ENCODE measurements at places on chromosomes 1 and 21.

- DNase-seq, result no peak
These were observed 60.7 kb downstream of the CDC14A start for GRCh38 chr1:100413035-100413434.

DNA sequence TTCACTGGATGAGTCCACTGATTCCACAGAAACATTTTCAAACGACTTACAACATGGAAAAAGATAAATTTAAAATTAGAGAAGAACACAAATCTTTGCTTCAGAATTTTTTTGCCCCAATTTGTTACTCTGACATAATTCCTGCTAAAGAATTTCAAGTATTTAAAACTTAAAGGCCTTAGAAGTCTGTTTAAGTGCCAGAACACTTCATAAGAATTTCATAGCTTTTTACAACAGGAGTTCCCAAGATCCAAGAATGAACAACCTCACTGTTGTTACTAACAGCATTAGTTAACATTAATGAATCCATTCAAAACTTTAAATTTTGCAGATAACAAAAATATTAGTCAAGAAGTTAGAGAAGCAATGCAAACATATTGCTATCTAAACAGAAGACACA, 31.7 kb downstream of the ARHGAP29 start:
- DNase-seq, result no peak

GRCh38 chr1:167587872-167588271, 34.3 kb upstream of the CREG1 start:
- DNase-seq, result no peak

DNA sequence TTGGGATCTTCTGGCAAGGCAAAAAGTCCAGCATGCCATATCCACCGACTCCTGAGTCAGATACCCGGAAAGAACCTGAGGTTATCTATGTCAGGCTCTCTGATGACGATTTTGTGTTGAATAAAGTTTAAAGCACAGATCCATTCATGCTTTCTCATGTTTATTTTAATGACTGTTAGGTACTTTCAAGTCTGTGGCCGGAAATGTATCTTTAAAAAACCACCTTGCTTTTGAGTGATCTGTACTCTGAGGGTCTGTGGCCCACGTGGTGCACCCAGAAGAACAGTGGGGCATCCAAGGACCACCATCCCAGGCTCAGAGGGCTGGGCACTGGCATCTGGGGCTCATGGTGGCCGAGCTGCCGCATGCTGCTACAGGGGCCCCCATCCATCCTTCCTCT, 30.1 kb upstream of the VASH2 start:
- DNase-seq, result no peak

DNA sequence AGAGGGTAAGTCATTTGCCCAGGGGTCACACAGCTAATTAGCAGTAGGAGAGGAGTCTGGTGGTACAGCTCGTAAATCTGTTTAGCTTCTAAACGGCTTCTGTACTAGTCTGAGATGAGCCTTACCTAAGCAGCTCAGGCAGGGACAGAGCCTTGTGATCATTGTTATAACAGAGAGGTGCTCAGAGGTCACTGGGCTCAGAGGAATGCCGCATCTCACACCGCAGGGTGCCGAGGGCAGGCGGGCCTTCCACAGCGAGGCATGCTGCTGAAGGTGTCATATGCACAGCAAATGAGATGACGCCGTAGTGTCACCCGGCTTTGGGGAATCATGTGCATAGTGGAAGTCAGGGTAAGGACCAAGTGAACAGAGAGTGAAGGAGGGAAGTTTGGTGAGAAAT, 305.2 kb upstream of the FMN2 start:
- no peak for DNase-seq

- no peak for DNase-seq
These were observed 1.2 kb downstream of the GPR52 start for GRCh38 chr1:174448974-174449373.

- DNase-seq, result no peak
These were observed 16.3 kb upstream of the FOXE3 start for GRCh38 chr1:47399846-47400155.

DNA sequence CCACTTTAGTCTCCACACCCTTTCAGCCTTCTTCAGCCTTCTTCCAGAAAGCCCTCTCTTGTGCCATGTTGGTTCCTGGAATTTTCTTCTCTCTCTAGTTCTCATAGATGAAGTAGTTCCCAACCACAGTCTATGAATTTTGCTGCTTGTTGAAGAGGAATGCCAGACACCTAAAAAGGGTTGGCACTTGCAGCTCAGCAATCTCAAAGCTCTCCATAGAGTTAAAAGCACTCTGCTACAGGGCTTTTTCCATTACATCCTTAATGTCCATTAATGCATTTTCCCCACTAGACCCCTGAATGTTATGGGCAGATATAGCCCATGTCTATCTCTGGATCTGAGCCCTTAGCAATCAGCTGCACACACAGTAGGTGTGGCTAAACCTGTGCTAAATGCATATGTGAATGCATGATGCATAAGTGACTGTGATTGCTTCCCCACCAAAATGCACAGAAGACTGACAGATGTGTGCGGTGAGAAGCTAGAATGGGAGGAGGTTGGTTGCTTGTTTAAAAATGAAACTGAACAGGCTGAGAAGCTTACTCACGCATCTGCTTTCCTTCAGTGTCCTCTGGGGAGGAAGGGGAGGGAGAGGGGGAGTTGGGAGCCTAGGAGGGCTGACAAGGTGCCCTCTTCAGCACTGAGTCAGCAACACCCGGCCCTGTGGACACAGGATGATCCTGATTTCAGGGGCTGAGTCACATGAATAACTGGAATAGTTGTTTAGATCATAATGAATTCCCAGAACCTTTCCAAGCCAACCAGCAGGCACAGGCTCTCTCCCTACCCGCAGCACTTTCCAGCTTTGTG, 146.1 kb upstream of the FGGY start:
- peak; percentile 91 for DNase-seq

DNA sequence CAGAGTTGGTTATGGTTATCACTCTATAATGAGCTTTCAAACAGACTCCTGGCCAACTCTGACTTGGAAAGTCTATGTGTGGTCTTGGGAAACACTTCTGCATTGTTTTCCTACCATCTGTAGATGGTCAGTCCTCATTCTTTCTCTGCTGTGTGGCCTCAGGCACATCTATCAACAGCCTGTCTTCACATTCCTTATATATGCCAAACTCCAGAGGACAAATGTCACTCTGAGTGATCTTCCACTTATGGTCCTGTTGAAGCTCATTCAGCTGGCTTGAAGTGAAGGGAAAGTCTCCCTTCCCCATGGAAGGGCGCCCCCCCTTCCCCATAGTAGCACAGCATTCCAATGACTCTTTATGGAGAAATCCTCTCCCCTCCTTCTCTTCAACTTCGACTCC, 58.7 kb downstream of the VANGL2 start:
- no peak for DNase-seq

DNA sequence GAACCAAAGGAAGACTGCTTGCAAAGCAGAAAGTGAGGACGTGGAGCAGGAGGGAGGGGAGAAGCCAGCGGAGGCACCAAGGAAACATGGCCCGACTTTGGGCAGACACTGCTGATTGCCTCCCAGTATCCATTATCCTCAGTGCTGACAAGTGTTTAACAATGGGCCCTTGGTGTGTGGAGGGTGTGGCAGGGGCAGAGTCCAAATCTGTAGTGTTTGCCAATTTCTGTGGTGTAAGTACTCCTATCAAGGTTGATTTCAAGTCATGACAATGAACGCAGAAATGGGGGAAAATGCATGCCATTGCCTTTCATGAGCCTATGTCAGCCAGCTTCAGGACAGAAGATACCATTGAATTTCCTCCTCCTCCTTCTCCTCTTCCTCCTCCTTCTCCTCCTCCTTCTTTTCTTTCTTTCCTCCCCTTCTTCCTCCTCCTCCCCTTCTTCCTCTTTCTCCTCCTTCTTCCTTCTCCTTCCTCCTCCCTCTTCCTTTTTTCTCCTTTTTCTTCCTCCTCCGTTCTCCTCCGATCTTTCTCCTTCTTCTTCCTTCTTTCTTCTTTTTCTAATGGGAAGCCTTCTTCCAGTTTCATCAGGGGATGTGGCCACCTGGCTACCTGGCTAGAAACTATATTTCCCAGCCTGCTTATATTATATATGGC, 10.3 kb upstream of the PHC2 start:
- DNase-seq, result no peak

GRCh38 chr1:155169541-155169940, 3.6 kb downstream of the KRTCAP2 start:
- no peak for DNase-seq

DNA sequence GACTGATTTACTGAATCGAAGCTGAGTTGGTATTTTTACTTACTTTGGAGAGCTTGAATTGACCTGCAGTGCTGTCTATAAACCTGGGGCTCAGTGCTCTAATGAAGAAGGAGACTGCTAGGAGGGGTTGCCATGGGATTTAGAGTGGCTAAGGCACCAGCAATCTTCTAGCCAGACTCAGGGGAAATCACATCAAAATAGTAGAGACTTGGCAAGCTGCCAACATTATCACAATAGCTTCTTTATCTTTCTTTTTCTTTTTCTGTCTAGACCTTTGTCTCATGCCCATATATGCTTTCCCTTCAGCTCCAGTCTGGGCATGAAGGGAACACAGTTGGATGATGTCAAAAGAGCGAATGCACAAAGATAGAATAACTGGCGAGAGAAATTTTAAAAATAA, 301.1 kb upstream of the DPYD start:
- DNase-seq, result no peak

DNA sequence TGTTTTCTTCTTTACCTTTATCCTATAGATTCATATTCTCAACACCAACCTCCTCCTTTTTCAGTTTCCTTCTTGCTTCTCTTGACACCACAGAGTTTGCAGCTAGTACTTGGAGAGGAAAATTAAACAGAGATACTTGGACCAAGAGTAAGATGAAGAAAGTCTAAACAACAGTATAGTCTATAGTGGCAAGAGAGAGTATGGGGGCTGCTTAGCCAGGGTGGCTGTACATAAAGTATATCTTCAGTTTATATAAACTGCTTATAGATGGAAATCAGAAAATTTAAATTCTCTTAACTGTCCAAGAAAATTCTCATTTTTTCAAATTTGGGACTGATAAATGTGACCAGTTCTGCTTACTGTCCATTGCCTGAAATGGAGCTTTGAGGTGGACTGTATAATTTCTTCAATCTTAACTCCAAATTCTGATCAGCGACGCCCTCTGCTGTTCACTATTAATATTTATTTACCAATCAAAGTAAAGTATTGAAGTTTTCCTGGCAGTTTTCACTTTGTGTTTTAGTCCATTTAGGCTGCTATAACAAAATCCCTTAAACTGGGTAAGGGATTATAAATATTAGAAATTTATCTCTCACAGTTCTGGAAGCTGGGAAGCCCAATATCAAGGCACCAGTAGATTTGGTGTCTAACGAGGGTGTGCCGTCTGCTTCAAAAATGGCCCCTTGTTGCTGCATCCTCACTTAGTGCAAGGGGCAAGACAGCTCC, 14.8 kb upstream of the METTL18 start:
- no peak for DNase-seq

DNA sequence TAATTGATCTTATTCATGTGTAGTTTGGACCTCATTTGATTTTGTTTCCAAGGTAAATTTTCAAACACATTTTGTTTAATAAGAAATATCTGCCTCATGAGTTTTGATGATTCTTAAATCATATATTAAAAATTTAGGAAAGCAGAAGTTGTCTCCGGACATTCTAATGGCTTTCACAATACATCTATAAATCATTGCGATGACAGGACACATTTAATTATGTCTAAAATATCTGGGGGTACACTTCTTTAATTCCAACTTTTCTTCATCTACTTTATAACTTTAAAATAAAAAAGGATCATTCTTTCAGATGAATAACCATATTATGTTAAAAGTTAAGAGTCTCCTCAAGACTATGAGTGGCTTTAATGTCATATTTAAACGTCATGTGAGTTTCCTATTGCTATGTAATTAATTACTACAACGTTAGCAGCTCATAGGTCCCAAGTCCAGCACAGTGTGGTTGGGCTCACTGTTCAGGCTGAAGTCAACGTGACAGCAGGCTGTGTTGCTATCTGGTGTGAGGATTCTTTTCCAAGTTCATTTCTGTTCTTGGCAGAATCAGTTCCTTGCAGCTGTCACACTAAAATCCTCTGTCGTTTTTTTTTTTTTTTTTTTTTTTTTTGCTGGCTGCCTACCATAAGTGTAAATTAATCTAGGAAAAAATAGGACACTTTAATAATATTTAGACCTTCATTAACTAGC, 893.5 kb downstream of the LTN1 start:
- no peak for DNase-seq

DNA sequence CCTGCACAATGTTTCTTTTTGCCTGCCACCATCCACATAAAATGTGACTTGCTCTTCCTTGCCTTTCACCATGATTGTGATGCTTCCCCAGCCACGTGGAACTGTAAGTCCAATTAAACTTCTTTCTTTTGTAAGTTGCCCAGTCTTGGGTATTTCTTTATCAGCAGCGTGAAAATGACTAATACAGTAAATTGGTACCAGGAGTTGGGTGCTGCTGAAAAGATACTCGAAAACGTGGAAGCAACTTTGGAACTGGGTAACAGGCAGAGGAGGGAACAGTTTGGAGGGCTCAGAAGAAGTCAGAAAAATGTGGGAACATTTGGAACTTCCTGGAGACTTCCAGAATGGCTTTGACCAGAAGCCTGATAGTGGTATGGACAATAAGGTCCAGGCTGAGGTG, 425.3 kb downstream of the GPATCH2 start:
- DNase-seq, result no peak

DNA sequence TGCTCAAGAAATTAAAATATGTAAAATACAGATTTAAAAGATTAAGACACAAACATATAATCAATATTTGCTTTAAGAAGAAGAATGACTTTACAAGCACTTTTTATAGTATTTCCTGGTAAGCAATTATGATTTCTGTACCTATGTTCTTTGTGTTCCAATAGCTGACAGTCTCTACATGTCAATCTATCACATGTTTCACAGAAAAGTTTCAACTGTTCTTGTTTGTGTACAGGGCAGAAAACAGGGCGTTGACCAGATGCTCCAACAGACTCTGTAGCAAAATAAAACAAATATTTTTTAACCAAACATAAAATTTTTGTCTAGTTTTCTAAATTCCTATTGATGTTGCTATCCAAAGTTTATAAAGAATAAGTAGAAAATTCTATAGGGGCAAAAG, 48.0 kb downstream of the TRIM33 start:
- DNase-seq, result no peak

DNA sequence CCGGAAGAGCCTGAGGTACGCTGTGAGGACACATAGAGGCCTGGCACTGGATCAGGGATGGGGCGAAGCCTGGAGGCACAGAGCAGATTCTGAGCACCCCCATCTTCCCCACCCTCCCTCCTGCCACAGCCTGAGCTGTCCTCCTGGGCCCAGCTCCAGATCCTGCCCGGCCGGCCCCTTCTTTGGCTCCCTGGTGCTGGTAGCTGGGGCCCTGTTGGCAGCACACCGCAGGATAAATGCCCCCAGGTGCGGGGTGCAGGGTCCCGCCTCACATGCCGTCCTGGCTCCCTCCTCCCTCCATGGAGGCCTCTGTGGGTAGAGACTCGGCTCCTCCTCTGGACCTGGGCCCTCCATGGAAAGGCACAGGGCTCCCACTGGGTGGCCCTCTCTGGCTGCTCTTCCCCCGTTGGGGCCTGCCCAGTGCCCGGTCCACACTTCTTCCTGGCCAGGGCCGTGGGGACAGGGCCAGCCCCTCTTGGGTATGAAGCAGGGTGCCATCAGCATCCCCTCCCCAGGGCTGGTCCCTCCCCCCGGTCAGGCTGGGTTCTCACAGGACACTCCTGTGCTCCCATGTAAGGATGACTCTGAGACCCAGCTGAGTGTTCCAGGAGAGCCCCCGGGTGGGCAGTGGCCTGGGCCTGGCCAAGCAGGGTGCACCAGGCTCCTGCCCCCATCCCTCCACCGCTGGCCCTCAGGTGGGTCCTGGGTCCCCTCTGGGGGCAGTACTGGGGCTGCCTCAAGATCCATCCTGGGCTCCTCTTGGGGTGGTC, 1.1 kb upstream of the OBSCN start:
- DNase-seq, result no peak

All from Panc1 (cell line).